ENCODE measurements at places on chromosomes 12 and 14. TPM values are rescaled to one million over a fixed set of nuclear protein-coding genes. Genes with fewer than 3 reads are reported as not detected.

- no peak for DNase-seq
Observed at GRCh38 chr12:128399253-128399652, 132.3 kb downstream of the TMEM132C start.

GRCh38 chr12:89258240-89258969 is 93.9 kb downstream of the DUSP6 start:
- DNase-seq = no peak

- DNase-seq = no peak
Observed at GRCh38 chr12:120249266-120249874, 16.2 kb downstream of the PXN start.

DNA sequence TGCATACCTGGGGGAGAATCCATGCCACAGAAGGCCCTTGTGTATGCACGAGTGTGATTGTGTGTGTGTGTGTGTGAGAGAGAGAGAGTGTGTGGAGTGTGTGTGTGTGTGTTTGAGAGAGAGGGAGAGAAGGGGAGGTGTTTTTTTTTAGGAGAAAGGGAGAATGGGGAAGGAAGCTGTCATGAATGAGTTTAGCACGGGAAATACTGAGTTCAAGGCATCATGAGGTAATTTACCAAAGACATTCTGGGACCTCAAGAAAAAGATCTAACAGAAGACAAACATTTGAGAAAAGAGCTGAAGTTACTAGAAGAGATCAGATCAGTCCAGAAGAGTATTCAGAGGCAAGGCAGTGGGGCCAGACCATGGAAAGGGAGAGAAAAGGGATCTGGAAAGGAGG is 157.1 kb downstream of the TTC7B start:
- DNase-seq = no peak

DNA sequence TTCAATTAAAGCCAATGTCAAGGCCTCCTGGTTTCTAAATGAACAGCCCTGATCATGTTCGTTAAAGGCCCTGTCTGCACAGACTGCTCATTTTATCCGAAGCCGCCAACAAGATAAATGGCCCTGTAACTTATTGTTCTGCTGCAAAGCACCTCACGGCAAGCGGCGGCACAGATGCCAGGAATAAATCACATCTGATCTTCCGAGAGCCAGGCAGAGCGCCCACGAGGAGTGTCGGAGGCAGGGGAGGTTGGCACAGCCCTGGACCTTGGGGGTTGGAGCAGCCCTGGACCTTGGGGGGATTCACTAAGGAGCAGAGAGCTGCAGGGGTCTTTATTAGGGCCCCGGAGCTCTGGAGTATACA is 110.5 kb downstream of the SCARB1 start:
- DNase-seq = no peak

GRCh38 chr14:52538623-52539022 is 13.7 kb downstream of the TXNDC16 start:
- DNase-seq = no peak

Gene SLC5A8
- not detected for total RNA-seq

Gene ABHD12B
- total RNA-seq = not detected

Gene BCL11B
- total RNA-seq = not detected

Gene PDZRN4
- not detected for total RNA-seq
